ENCODE measurements at places on chromosomes 2 and 18.

DNA sequence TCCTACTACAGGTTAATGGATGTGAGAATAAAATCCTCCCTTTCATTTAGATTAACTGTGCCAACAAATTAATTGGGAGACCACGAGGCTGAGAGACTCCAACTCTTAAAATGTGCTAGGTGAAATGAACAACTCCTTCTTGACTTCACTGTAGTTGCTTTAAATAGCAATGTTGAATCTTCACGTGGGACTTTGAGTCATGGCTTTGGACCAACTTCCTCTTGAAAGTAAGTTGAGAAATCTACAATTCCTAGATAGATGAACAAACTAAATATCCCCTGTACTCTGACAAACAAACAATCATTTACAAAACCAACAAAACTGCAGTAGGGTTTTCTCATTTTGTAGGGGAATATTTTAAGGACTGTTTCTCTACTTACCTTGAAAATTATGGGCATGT is 291.9 kb upstream of the SPRED2 start:
- no peak for DNase-seq

DNA sequence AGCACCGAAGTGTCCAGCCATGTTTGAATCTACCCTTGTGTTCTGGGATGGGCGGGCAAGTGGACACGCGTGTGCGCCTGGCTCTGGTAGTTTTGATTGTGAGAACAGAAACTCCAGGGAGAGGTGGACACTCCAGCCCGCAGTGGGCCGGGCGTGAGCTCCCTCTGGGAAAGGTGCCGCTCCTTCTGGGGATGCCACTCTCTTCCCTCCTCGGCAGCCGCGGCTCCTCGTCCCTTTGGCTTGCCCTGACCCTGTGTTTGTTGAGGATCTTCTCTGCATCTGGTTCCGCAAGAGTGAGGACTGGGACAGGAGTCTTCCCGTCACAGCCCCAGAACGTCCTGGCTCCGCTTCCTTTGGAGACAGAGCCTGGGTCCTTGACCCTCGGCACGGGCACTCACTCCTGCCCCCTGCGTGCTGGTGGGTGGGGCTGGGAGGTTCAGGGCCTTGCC is 1.3 kb downstream of the CTDP1 start:
- DNase-seq = no peak

DNA sequence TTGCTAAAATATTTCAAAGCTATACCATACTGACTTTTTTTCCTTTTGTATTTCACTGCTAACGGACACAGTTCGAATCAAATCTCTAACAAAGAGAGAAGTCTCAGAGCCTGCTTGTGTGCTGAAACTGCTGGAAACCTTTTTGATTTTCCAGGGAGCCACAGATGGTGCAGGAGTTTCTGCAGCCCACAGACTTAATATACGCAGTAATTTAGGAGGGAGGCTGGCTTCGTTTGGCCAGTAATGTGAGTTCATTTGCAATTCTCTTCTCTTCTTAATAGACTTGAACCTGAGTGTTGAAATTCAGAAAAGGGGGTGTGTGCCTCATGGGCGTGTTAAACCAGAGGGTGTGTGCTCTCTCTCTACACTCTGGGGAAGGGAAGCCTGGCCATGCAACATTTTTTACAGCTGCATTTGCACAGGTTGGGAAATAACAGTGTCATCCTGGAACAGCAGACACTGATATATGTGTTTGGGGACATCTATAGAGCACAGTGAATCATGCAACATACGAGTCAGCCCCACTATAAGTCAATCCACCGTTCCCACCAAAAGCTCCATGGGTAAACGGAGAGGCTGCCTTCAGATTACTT is 333.0 kb downstream of the CLIP4 start:
- DNase-seq = no peak

- no peak for DNase-seq
These were observed 7.0 kb downstream of the NCKAP5 start for GRCh38 chr2:133561045-133561852.

GRCh38 chr2:178275600-178275999 is 81.3 kb downstream of the OSBPL6 start:
- no peak for DNase-seq

DNA sequence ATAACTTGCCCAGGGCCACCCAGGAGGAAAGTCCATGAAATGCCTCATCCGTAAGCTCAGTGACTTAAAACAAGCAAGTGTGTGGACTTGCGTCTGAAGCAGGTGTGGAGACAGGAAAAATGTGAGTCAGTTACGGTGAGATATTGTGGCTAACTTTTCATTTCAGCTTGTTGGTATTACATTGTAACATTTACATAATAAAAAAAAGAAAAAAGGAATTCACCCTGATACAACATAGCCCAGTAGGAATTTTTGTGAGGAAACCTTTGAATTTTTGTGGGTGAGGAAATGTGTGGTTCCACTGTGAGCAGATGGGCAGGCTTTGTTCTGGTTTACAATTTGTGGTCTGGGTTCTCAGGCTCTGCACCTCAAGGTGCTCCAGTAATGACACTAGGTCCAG is 33.7 kb upstream of the LYPD6B start:
- DNase-seq = no peak

GRCh38 chr2:158533009-158533408 is 76.3 kb downstream of the PKP4 start:
- no peak for DNase-seq

DNA sequence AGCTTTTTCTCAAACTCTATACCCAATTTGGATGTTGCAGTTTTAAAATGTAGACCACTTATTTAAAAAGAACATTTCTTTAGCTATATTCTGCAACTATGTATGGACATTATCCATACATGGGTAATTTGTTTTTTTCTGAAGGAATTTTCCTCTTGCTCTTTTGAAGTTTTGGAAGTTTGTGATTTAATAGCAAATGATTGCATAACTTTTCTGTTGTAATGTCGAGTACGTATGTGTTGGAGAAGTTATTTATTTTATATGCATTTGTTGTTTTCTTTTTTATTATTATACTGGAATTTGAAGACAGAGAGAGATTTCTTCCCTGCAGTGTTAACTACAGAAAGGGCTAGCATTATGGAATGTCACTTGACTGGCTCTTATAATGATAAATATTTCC is 207.7 kb upstream of the FANCL start:
- DNase-seq = no peak

DNA sequence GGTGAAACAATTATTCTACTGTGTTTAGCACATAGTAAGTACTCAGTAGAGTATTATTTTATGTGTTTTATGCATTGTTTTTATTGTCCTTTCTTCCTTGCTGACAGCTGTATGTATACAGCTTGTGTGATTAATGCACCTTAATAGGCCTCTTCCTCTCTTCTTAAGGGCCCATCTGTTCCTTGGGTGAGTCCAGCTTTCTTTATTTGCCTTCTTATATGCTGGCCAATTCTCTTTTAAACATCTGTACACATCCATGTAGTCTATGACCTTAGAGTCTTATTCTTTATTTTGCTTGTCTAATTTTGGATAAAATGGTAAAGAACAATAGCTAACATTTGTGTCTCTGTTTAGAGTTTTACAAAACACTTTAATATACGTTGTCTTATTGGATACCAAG is 333.7 kb upstream of the MEIS1 start:
- DNase-seq = no peak

GRCh38 chr2:149692961-149693396 is 105.4 kb upstream of the MMADHC start:
- DNase-seq = no peak

DNA sequence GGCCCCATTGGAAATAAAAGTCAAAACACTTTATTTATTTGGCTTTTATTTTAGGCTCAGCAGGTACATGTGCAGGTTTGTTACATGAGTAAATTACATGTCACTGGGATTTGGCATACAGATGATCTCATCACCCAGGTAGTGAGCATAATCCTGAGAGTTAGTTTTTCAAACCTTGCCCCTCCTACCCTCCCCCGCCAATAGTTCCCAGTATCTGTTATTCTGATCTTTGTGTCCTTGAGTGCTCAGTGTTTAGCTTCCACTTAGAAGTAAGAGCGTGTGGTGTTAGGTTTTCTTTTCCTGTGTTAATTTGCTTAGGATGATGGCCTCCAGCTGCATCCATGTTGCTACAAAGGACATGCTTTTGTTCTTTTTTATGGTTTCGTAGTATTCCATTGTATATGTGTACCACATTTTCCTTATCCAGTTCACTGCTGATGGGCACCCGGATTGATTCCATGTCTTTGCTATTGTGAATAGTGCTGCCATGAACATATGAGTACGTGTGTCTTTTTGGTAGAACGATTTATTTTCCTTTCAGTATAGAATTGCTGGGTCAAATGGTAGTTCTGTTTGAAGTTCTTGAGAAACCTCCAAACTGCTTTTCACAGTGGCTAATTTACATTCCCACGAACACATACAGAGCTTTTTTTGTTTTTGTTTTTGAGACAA is 47.9 kb downstream of the ARMC9 start:
- DNase-seq = no peak

DNA sequence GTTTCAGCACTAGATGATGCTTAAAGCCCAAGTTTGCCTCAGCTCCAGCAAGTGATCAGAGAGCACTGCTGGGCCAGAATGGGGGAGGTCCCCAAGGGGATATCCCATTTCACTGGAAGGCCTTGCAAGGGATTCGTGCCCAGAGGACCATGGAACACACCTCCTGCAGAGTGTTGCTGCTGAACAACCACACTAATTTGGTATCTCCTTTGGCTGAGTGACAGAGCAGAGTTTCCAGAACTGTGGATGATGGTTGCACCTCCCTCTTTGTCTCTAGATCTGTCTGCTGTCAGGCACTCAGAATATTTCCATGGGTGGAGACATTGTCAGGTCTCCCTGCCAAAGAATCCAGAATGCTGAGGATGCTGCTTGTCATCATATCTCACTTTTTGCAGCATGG is 484.8 kb upstream of the NETO1 start:
- no peak for DNase-seq

DNA sequence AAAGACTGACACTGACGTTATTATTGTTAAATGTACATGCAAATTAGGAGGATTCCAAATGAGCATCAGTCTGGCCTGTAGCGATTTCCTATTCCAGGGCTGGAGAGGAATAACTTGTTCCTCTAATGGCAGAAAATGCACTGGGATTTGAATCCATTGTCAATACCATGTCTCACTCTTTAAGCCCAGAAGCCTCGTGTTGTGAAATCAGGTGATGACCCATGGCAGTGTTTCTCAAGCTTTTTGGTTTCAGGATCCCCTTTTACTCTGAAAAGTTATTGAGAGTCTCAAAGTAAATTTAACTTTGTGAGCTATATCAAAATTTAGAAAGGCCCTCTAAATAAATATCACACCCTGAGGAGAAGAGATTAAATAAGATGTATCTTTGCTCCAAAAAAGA is 279.2 kb downstream of the GALR1 start:
- DNase-seq = no peak

DNA sequence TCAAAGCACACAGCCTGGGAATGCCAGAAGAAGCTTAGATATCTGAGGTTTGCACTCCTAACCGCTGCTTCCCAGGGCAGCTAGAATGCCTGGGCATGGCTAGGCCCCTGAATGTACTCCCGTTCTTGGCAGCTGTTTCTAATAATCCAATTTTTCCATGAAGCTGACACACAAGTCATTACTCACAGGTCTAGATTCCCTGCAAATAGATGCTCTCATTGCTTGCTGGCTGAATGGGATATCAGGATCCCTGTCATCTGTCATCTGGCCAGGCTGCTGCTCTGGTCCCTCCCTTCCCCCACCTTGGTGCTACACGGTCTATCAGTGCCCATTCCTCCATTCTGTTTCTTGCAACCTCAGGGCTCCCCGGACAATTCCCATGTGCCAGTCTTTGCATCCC is 40.7 kb upstream of the TEX51 start:
- DNase-seq = no peak

DNA sequence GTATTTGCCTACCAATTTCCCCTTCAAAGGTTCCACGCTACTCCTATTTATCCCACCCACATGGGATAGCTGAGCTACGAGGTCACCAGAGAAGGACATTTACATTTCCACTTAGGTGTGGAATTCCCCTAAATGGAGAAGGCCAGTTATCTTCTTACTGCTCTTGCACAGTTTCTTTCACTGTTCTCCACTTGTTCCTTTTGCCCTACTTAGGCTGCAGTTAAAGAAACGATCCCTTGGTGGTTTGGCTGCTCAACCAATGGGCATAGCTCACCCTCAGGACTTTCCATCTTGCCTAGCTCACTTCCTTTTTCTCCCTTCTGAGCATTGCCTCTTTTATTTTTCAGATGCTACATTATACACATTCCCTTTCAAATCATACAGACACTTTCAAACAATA is 11.2 kb upstream of the NABP1 start:
- DNase-seq = no peak

GRCh38 chr2:130928385-130928784 is 91.7 kb downstream of the ARHGEF4 start:
- no peak for DNase-seq

- DNase-seq = no peak
These were observed 35.8 kb downstream of the CCDC68 start for GRCh38 chr18:54923339-54923956.

GRCh38 chr2:10634495-10634894 is 55.3 kb downstream of the NOL10 start:
- DNase-seq = no peak

GRCh38 chr2:125643585-125643984 is 1012.4 kb upstream of the GYPC start:
- DNase-seq = no peak

GRCh38 chr2:157075924-157076323 is 181.6 kb upstream of the GALNT5 start:
- no peak for DNase-seq

- DNase-seq = no peak
These were observed 25.7 kb downstream of the ADI1 start for GRCh38 chr2:3493615-3494007.

GRCh38 chr2:186105016-186105724 is 366.6 kb downstream of the FSIP2 start:
- no peak for DNase-seq

GRCh38 chr18:11572201-11572600 is 37.2 kb upstream of the SLC35G4 start:
- DNase-seq = no peak

DNA sequence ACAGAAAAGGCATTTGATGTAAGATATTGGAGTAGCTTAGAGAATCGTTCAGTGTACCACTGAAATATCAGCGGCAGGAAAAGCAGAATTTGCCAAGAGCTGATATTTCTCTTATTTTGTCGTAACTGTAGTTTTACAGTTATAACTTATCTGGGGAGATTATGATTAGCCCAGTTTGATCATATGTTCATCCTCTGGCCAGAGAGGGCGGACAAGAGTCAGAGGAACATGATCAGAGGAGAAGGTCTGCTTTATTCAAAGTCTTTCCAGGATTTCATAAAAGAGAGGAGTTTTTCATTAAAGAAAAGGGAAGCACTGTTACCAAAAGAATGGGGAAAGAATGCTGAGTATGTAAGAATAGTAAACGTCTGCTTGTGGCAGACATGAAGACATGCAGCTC is 1655.6 kb downstream of the DPP10 start:
- no peak for DNase-seq

- no peak for DNase-seq
These were observed 776.8 kb downstream of the CCDC85A start for GRCh38 chr2:56960581-56960980.

- DNase-seq = no peak
These were observed 360.4 kb upstream of the KCNH7 start for GRCh38 chr2:163198972-163199371.

- DNase-seq = no peak
These were observed 118.8 kb downstream of the MGAT5 start for GRCh38 chr2:134372611-134373131.

All from CD4-positive, alpha-beta T cell treated with Interleukin-15 for 4 hours (primary cell).